ENCODE measurements at places on chromosomes 7 and 10.

DNA sequence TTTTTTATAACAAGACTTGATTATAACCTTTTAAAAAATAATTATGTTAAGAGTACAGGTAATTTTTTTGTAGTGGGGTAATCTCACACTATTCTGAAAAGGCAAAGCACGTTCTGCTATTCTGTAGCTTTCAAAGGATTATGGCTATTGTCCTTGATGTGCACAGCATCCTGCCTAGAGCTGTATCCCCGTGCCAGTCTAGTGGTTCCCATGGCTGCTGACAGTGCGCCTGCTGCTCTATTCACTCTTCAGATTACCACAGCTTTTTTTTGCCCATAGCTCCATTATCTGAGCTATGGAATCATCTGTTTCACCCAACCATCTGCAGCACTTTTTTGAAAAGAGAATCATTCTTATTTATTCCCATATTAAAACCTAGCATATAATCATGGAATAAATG is 723.4 kb downstream of the PHTF2 start:
- no peak for DNase-seq

DNA sequence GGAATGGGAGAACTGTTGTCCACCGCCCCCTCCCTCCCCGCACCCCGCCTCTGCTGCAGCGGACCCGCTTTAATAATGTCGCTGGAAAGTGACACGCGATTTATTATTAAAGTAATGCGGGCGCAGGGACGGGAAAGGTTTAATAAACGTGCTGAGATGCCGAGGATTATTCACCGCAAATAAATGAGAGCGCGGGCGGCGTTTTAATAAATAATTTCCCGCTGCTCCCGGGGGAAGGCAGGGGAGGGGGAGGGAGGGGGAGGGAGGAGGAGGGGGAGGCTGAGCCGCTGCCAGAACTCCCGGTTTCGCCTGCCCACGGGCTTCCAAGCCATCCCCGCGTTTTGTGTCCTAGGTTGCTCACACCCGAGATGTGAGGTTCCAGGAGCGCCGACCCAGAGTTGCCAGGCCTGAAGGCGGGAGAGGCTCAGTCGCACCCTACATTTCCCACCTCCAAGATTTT is 5.1 kb downstream of the KAZALD1 start:
- DNase-seq: no peak

- DNase-seq: no peak
These were observed 1288.5 kb upstream of the AUTS2 start for GRCh38 chr7:68309806-68310205.

DNA sequence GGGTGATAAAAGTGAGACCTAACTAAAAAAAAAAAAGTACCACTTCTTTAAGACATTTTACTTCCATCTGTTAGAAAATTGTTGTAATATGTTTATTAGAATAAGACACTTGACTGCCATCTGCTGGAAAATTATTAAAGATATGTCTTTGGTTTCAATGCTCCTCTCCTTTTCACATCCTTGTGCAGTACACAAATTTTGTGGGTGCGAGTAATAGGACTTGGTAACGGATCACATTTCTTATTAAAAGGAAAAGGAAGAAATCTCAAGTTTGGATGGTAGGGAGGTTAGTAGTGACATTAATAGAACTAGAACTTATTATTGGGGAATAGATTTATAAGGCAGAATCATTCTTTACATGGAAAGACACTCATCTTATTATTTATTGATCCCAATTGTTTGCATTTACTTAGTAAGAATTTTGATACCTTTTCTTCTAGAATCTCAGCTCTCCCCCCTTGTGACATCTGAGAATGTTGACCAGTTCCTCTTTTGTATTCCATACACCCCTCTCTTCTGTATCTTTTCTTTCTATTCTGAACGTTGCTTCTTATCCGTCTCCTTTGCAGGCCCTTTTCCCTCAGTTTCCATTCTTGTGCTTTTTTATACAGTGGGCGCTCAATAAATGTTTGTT is 43.0 kb upstream of the RPA3 start:
- DNase-seq: no peak

DNA sequence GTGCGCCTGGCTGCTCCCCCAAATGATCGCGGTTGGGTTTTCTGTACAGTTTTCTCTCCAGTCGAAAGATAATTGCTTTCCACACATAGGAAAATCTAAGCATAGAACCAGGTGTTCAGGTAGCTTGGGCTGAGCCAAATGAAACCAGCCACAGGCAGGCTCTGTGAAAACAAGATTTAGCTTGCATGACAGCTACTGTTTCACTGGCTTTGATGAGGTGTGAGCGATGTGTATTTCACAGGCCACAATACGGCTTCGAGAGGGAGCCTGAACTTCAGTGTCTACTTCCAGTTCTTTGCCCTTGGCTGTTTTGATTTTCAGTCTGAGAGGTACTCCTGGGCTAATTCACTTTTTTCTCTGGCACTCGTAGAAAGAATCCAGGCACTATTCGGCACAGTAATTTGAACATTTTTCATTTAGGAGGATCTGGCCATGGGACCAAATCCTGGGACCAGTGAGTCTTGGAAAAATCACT is 110.5 kb downstream of the JCAD start:
- DNase-seq: peak; percentile 56

GRCh38 chr10:75528392-75528791 is 97.0 kb downstream of the LRMDA start:
- no peak for DNase-seq

DNA sequence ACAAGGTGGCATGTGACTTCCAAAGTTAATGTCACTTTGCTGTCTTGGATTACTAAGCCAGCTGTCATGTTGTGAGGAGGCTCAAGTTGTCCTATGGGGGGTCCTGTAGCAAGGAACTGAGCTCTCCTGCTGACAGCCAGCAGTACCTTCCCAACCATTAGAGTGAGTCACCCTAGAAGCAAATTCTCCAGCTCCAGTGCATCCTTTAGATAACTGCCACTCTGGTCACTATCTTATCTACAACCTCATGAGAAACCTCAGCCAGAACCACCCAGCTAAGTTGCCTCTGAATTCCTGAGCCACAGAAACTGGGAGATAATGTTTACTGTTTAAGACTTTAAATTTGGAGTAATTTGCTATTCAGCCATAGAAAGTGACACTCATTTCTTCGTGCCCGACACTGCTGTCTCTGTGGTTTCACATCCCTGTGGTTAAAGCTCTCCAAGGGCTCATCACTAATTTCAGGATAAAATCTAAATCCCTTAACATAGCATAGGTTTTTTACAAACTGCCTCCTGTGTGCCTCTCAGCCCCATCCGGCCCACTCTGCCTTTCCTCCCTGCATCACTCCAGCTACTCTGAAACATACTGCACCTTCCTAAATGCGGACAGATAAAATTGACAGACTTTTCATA is 83.5 kb downstream of the PRR15 start:
- DNase-seq: no peak

GRCh38 chr10:78921895-78922294 is 146.9 kb upstream of the ZMIZ1 start:
- no peak for DNase-seq

- DNase-seq: no peak
These were observed 350.0 kb upstream of the FZD8 start for GRCh38 chr10:35992107-35992506.

- no peak for DNase-seq
These were observed 84.9 kb downstream of the GRB10 start for GRCh38 chr7:50697748-50698147.

GRCh38 chr10:103562383-103562782 is 68.9 kb downstream of the NEURL1 start:
- DNase-seq: no peak

- DNase-seq: no peak
These were observed 36.0 kb upstream of the RSU1 start for GRCh38 chr10:16853201-16853600.

DNA sequence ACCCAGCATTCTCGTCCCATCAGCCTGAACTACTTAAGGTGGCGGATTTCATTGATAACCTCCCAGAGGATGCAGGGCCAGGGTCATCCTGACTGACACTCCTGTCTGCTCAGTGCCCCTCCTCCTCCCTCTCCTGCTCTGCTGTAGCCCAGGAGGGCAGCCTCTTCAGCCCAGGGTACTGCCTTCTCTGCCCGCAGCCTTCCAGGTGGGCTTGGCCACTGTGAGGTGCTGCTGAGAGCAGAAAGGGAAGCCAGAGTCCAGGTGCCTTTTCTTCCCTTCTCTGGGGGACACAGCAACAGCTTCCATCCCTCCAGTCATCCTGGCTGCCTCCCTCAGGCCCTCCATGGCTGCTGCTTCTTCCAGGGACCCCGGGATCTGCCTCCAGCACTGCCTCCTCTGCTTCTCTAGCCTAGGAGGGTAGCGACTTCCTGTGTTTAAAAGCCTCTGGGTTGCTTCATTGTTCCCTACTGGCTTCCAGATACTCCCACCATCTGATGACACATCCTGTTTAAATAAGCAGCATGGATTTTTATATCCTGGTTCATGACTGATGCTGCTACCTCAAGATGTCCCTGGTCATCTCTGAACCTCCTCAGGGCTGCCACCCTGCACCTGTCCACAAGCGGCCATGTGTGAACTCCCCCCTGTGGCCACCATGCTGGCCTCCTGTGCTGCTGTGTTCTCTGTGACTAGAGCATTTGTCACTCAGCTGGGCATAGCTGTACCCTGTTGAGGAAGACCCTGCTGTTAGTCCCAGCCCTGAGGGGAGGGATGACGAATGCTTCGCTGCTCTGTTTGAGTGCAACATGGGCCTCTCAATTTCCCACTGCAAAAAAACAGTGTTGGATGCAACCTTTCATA is 55.8 kb downstream of the AKR1C4 start:
- DNase-seq: no peak

DNA sequence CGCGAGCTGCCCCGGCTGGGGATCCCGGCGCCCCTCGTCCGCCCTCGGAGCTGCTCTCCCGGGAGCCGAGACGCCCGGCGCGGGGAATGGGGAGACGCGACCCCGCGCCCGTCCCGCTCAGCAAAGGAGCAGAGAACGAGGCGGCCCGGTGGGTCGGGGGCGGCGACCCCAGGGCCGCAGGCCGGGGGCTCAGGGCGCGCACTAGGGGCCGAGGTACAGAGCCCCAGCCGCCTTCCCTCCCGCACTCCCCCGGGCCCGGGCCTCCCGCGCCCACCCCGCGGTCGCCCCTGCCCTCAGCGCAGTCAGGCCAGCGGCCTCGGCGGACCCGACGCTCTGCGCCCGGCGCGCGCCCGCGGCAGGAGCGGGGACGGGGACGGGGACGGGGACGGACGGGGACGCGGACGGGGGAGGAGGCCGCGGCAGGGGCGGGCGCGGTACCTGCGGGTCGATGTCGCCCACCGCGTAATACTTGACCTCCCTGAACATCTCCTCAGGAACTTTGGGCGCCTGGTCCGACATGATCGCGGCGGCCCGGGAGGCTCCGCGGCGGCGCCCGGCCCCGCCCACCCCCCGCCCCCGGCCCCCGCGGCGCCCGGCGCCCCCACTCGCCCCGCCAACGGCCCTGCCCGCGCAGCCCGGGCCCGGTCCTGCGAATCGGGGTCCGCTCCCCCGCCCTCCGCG is 373 bp downstream of the PAXIP1 start:
- peak; percentile 16 for DNase-seq

- no peak for DNase-seq
These were observed 172.6 kb upstream of the BET1 start for GRCh38 chr7:94176694-94177200.

- DNase-seq: no peak
These were observed 18.9 kb downstream of the APBB1IP start for GRCh38 chr10:26457088-26457487.

DNA sequence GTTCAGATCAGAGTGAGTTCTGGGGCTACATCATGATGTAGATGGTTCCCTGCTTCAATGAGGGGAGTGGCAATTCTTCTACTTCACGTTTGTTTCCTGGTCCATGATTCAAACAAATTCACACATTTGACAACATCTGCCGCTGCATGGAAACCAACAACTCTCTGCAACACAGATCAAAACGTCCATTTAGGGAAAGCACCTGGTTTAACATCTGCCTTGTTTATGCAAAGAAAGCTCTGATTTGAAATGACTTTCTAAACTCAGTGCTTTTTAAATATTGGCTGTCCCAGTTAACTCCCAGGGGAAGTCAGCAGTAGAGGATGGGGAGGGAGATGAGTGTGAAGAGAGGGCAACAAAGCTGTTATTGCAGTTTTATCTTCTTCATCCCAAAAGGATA is 93.8 kb downstream of the GAD2 start:
- DNase-seq: no peak

DNA sequence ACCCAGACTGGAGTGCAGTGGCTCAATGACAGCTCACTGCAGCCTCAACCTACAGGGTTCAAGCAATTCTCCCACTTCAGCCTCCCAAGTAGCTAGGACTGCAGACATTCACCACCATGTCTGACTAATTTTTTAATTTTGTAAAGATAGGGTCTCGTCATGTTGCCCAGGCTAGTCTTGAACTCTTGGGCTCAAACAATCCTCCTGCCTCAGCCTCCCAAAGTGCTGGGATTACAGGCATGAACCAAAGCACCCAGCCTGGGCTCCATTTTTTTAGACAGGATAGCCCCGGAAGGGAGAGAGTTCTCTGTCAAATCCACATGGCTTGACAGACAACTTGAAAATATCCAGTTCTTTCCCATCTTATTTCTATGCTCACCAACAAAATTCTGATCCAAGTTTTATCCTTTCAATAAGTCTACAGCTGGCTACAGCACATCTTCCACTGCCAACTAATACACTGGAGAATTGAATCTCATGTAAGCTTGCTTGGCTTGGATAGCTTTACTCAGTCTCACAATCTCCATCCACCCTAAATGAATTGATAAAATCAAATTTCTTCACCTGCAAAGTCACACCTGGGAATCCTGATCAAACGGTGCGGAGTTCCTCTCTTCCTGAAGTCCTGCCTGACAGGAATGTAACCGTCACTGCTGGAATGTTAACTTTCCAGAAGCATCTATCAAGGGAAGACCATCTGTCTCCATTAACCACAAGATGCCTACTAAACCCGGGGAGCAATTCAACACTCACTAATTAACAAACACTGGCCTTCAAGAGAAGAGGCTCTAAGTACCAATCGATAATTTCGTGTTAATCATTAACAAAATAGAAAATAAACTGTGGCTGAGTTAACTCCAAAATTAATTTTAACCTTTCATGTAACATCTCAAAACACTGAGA is 239.7 kb upstream of the MKLN1 start:
- no peak for DNase-seq

- DNase-seq: no peak
These were observed 10.7 kb upstream of the FHIP2A start for GRCh38 chr10:114810926-114811325.

DNA sequence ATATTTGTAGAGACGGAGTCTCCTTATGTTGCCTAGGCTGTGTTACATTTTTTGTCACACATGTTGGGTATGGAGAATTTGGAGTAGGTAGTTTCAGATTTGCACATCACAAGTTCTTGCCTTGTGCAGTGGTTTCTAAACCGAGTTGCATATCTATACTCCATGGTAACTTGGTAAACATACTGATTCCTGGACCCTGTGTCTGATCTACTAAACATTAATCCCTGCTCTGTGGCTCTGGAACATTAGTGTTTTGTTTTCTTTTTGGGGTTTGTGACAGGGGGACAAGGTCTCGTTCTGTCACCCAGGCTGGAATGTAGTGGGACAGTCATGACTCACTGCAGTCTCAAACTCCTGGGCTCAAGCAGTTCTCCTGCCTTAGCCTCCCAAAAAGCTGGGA is 24.7 kb downstream of the AUTS2 start:
- no peak for DNase-seq

Measured in gastrocnemius medialis (tissue), 4 donors.